Adipocyte (in vitro differentiated cells): ENCODE measurements at places on chromosomes 11 and 22.
A peak's percentile ranks its signal among the peaks of the same experiment; 100 is the strongest.

DNA sequence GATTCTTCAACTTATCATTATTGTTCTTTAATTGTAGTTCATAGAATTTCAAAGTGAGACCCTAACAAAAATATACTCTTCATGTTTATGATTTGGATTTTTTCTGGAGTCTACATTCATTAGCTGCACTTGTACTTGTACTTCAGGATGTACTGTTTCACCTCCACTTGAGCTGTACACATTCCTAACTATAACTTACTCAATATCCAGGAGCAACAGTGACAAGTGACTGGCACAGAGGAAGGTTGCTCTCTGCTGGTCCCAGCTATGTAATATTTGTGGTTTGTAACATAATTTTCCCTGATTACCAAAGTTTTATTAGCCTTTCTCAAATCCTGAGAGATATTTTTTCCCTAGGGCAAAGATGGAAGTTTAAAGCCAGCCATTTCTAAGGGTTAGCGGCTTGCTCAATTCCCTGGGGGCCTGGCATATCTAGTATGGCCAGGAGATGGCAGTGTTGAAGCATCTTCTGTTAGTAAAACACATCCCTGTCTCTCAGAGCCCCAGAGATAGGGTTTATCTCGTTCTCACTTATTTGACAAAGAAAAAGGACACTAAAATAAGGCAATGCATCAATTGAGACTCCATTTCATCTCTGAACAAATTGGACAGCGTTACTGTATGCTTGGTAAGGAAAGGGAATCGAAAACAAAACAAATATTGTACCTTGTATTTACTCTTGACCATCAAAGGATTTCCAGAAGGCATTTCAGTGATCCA is 14.2 kb downstream of the OR52A5 start:
- DNase-seq: peak; percentile 92

GRCh38 chr22:42945736-42946135 is 69.2 kb downstream of the PACSIN2 start:
- DNase-seq: no peak

- no peak for DNase-seq
Observed at GRCh38 chr11:64339754-64340408, at the start of gene CCDC88B. Gene CCDC88B (plus strand): TSS chr11:64340204. CDS start chr11:64340267, 63 bp downstream.

DNA sequence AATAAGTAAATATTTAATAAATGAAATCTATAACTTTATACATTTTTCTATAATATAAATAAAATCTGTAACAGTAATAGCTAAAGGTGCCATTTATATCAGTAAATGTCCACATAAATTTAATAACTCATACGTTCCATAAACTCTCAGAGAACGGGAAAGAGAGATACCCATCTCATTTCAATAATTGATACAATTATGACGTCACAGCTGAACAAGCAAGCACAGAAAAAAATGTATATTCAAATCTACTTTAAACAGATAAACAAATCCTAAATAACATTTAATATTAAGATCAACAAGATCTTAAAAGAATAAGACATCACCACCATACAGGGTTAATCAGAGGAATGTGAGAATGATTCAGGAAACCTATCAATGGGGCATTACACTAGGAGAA is 1136.5 kb downstream of the TBC1D22A start:
- DNase-seq: no peak

- DNase-seq: no peak
Observed at GRCh38 chr11:2237457-2238238, 32.7 kb downstream of the ASCL2 start.

GRCh38 chr22:31154975-31155374 is 5.0 kb upstream of the RNF185 start:
- DNase-seq: no peak

- DNase-seq: no peak
Observed at GRCh38 chr11:108694846-108695245, 30.0 kb downstream of the DDX10 start.

GRCh38 chr11:64694026-64694755 is 28.8 kb downstream of the NRXN2 start:
- DNase-seq: no peak

DNA sequence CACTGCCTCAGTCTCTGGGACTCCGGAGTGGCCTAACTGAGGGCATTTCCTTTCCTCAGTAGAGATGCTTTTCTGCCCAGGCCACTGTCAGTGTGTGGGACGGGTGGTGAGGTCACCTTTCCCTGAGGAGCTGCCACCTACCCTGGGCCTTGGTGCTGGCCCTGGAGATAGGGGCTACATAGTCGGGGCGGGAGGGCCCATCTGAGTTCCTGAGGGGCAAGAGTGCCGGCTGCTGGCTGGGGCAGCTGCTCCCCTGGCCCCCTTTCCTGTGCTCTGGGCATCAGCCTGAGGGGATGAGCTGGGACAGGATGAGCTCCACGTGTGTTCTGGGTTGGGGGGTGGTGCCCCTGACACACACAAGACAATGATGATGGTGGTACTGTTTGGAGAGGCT is 5.4 kb downstream of the KCNC1 start:
- no peak for DNase-seq

- DNase-seq: no peak
Observed at GRCh38 chr11:44725016-44725685, 1.6 kb upstream of the TSPAN18 start.

GRCh38 chr22:50460938-50461337 is 13.9 kb downstream of the SBF1 start:
- DNase-seq: no peak

- DNase-seq: no peak
Observed at GRCh38 chr22:47813661-47814060, 1051.2 kb downstream of the TBC1D22A start.

DNA sequence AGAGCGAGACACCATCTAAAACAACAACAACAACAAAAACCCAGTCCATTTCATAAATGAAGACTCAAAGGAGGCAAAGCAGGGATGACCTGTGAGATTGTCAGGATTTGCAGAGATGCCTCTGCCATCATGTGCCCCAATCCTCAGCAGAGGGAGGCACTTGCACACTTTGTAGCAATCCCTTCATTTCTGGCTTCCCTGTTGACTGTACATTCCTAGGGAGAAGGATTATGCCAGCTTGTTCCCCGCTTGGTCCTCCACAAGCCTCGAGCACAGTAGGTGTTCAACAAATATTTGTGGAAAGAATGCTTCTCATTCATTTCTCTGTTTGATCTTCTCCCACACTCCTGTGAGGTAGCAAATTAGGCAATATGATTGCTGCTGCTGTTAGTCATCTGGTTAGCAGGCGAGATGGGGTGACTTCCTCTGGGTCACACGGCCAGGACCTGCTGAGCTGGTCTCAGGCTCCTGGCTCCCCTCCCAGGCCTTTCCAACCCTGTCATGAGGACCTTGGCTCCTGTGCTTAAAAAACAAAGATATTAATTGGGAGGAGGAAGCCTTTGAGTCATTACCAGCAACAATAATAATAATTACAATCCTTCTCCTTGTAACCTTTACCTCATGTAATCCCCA is 34.1 kb downstream of the LIF start:
- DNase-seq: peak; percentile 80

GRCh38 chr11:43434893-43435292 is 76.2 kb downstream of the TTC17 start:
- no peak for DNase-seq
